ENCODE measurements at places on chromosomes 7 and 10.

DNA sequence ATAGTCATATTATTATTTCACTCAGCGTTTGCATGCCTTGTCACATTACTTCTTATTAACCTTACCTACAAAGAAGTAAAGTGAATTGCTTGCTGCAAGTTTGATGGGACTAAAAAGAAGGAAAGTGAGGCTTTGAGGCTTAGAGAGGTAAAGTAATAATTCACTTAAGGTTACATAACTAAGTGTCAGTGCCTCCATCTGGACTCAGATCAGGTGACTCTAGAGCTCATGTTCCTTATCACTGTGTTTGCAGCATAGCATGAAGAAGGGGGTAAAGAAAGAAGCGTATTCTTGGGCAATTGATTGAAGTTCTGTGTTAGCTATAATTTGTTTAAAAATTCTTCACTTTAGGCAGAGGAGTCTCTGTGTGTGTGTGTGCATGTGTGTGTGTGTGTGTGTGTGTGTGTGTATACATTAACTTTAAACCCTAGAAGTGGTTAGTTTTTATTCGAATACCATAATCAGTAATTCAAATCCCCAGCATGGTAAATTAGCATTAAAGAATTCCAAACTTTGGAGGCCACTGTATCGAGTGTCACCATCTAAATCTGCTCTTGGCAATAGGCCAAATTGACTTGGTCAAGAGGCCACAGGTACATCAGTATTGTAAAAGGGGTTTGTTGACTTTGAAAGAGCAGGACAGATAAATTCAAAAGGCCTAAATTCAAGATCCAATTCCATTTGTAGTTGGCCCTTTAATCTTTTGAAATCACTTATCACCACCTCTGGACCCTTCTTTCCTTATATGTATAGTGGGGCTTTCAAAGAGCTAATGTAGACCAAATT, 2.2 kb upstream of the PON3 start:
- DNase-seq: no peak

DNA sequence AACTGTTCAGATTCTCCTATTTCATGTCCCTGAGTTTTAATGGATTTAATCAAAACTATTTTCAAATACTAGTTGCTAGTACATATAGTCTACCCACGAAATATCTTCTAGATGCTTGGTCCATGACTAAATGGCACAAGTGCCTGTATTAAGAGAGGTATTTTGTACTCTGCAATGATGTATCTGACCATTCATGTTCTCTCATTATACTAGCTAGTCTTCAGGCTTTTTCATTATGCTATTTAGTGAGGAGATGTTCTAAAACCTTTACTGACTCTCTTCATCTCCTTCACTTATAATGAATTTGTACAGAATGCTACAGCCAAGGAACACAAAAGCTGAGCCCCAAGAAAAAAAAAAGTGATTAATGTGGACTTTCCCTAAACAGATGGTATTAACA, 222.5 kb downstream of the AHR start:
- DNase-seq: no peak

DNA sequence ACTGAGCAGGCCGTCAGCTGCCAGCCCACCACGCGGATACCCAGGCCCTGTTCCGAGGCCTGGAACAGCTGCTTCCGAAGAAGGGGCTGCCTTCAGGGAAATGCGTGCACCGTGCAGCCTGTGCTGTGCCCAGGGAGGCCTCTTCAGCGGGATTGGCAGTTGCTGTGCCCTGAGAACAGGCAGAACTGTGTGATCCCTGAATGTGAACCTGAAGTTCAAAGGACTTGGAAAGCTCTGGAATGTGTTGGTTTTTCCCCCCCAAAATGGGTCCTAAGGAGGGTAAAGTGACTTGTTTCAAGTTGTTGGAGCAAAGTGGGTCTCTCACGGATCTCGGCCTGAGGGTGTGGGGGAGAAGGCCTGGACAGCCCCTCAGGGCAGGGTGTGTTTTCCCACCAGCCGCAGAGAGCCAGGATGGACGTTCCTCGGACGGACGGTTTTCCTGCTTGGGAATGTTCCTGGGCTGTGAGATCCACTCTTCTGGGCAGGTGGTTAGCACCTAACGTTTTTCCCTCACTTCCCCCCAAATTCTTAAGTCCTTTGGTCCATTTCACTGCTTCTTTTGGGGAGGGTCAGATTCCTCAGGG, 2.1 kb downstream of the SPRN start:
- no peak for DNase-seq

GRCh38 chr10:283916-284356, 148.7 kb downstream of the ZMYND11 start:
- no peak for DNase-seq

DNA sequence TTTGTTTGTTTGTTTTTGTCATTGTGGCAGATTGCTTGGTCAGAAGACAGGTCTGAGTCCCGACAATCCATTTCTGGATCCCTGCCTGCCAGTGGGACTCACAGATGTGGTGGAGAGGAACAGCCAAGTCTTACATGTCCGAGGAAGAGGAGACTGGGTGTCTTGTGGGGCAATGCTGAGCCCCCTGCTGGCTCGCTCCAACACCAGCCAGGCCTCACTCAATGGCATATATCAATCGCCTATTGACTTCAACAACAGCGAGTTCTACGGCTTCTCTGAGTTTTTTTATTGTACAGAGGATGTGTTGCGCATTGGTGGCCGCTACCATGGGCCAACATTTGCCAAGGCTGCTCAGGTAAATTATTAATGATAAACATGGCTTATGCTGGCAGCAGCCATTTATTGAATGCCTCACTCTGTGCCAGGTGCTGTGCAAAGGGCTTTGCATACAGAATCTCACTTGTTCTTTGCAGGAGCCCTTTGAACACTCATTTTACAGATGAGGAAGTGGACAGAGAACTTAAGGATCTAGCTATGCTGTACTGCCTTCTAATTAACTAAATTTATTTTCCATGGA, 33.3 kb downstream of the COX15 start:
- DNase-seq: no peak

- DNase-seq: no peak
Measured at GRCh38 chr7:144885478-144885877, 49.6 kb upstream of the TPK1 start.

DNA sequence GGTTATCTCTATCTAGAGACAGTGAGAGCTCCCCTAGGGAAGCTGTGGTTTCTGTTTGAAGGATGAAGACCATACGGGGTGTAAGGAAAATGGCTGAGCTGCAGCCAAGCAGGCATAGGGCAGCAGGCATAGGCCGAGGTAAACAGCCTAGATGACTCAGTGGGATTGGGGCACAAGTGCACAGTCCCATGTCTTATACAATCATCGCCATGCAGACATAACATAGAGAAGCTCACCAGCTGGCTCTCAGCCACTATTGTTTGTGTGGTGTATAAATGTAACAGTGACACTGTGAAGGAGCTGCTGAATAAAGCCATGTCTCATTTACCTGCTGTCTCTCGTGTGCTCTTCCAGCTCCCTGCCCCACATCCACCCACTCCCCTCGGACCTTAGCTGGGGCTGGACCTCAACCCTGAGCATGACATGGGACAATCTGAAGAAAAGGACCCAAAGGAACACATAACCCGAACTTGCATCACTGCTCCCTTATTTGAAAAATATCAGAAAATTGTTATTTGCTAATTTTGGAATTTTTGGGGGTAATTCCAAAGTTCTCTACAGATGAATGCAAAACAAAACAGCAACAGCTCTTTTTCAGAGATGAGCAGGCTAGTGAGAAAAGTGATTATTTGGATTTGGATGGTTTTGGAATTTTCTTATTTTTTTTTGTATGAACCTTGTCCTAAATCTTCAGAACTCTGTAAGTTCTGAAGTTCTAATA, 582.7 kb downstream of the REEP3 start:
- no peak for DNase-seq

GRCh38 chr10:47076949-47077361, 165.7 kb downstream of the PTPN20 start:
- DNase-seq: no peak
